Subcutaneous preadipocyte (primary cell): ENCODE measurements at places on chromosomes 6 and 20. TPM values are rescaled to one million over a fixed set of nuclear protein-coding genes. Genes with fewer than 3 reads are reported as not detected.

Gene CYP21A2
- under 0.01 TPM in 1 of 2 replicates, not detected in the other for total RNA-seq

Gene TGM3
- total RNA-seq = not detected in 2 replicates

Gene PNPLA1
- total RNA-seq = not detected in 2 replicates

Gene METTL24
- total RNA-seq = not detected in 2 replicates

Gene EDEM2
- total RNA-seq = 32.7 and 35.0 TPM in 2 replicates

Gene TRIM31
- not detected in 2 replicates for total RNA-seq

Gene PLCB4
- 0.78 and 1.5 TPM in 2 replicates for total RNA-seq

Gene PRL
- total RNA-seq = not detected in 2 replicates

Gene TSBP1
- total RNA-seq = not detected in 2 replicates

Gene SPATA2
- total RNA-seq = 1.8 and 3.7 TPM in 2 replicates

Gene PBOV1
- total RNA-seq = not detected in 2 replicates

Gene ZNF335
- 16.9 and 23.7 TPM in 2 replicates for total RNA-seq

Gene ZNF341
- total RNA-seq = 1.8 TPM in 2 replicates

Gene WFDC5
- total RNA-seq = not detected in 2 replicates

Gene HMGA1
- total RNA-seq = 370 and 722 TPM in 2 replicates

Gene TNFRSF6B
- 8.2 and 10.7 TPM in 2 replicates for total RNA-seq

Gene HEY2
- total RNA-seq = not detected in 2 replicates

Gene MYLK4
- total RNA-seq = 0.39 and 0.73 TPM in 2 replicates

Gene SRMS
- total RNA-seq = not detected in 2 replicates

Gene AARS2
- 9.2 and 16.6 TPM in 2 replicates for total RNA-seq

Gene FERMT1
- 17.2 and 17.3 TPM in 2 replicates for total RNA-seq

Gene FRS3
- 1.1 and 1.8 TPM in 2 replicates for total RNA-seq
